Activated naive CD4-positive, alpha-beta T cell treated with anti-CD3 and anti-CD28 coated beads, Interleukin-2, amount 50 U/mL, for 16 hours (primary cell): ENCODE measurements at places on chromosomes 16 and 17.
A peak's percentile ranks its signal among the peaks of the same experiment; 100 is the strongest.

DNA sequence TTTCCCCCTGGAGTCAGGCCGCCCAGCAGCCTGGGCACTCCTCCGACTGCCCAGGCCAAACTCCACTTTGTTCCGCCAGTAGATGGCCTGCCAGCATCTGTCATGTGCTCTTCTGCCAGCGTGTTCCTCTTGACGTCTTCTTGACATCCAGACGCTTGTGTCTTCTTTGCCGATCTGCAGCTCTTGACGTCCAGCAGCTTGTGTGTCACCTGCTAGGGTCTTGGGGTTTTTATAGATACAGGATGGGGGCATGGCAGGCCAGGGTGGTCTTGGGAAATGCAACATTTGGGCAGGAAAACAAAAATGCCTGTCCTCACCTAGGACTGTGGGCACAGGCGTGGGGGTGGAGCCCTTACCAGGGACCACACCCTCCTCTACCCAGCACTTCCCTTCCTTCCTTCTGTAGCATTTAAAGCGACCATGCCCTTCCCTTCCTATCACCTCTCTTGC, 88.7 kb downstream of the BMERB1 start:
- DNase-seq, result no peak

DNA sequence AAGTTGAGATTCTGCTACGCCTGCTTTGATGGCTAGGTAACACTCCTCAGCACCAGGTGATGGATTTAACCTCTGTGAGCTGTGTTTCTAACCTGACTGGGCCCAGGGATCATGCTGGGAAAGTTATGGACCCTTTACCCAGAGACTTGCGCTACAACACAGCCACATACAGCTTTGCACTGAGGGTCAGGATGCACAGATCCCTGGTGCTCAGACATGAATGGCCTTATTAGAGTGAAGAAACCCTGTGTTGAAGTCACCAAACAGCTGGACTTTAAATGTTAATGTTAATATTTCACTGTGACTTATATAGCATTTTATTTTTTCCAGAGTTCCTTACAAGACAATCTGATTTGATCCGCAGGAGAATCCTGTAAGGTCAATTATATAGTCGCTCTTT, 114.3 kb downstream of the MSI2 start:
- DNase-seq, result no peak

DNA sequence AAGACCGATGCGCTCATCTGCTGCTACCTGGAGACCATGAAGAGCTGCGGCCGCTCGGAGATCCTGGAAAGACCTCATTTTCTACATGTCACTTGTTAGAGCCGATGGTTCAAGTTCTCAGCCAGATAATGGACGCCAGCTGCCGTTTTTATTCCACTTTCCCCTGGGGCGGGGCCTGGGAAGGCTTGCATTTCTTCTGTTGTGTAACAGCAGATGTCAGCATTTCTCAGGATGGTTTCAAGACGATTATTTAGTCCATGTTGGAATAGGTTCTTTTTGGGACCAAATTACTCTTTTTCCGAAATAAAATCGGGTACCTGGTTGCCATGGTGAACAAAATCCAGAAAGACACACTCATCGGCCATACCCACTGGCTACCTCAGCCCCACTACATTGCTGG, 1418.3 kb downstream of the CDH11 start:
- DNase-seq, result no peak

GRCh38 chr17:54680410-54680809, 220.2 kb upstream of the TOM1L1 start:
- DNase-seq, result no peak

- no peak for DNase-seq
Observed at GRCh38 chr17:45355087-45355486, 38.3 kb upstream of the MAP3K14 start.

- no peak for DNase-seq
Observed at GRCh38 chr17:65545705-65546523, 15.5 kb downstream of the AXIN2 start.

DNA sequence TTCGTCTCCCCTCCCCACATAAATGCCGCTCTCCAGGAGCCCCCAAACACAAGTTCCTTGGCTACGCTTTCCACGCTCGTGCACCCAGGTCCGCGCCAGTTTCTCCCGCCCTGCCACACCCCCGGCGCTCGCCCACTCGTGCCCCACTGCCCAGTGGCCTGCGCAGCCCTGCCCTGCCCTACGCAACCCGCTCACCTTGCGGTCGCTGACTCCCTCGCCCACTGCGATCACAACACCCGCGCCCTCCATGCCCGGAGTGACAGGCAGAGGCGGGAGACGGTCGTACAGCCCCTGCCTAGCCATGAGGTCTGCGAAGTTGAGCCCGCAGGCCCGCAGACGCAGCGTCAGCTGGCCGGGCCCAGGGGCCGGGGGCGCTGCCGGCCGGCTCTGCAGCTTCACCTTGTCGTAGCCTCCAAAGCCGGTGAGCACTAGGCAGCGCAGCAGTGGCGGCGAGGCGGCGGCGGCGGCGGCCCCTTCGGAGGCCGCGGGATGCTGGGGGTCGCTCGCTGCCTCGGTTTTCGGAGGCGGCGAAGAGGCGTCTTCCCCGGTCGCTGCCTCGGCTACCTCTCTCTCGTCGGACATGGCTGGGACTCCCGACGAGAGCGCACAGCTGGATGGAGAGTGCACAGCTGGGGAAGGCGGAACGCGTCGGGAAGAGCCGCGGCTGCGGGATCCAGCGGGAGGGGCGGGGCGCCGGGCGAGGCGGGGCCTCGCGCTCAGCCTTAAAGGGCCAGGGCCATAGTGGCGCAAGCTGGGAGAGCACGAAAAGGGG, at the start of gene VAT1:
Gene VAT1 (minus strand): TSS at position 645 of the 772 bp plus-strand sequence. CDS start 63 bp downstream, at position 582.
- peak; percentile 71 for DNase-seq

- DNase-seq, result no peak
Observed at GRCh38 chr16:55821210-55821609, 11.7 kb downstream of the CES1 start.

GRCh38 chr17:78381601-78382232, 3.3 kb downstream of the PGS1 start:
- peak; percentile 46 for DNase-seq

DNA sequence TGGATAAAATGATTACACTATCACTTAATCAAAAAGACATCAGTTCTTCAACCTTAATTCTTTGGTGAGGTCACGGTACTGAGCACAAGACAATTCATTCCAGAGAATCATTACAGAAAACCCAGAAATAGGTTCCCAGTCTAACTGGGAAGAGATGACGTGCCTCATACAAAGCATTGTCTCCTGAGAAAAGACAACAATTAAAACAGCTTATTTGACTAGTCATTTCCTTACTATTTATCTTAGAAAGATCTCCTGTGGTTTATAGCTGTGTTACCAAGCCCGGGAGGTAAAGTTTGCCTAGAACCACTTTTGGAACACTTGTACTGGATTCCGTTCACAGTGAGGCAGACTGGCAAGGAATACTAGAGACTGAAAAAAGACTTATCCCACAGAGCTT, 5.1 kb downstream of the PHF12 start:
- no peak for DNase-seq

GRCh38 chr17:72843591-72843990, 248.9 kb downstream of the SLC39A11 start:
- no peak for DNase-seq

DNA sequence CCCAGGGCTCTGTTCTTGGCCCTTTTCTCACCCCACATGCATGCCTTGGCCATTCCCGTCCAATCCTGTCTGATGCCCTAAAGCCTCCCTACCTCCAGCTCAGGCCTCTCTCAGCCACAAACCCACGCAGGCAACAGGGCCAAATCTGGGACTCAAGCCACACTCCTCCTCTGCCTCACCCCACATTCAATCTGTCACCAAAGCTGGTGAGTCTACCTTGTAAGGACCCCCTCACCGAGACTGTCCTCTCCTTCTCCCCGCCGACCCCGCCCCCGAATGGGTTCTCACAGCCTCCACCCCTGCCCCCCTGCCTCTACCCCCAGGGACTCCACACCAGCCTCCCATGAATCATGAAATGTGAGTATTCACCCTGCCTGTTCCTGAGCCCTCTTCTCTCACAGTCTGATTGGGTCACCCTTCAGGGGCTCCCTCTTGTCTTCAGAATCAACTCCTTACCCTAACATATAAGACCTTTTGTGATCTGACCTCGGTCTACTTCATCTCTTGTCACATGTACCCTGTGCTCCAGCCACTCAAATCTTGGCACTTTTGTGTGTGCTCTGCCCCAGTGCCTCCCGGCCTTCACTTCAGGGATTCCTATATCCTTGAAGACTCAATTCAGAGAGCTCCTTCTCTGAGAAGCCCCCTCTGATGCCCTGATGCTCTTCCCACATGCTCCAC, 10.7 kb downstream of the EPOP start:
- no peak for DNase-seq

GRCh38 chr17:47660064-47660492, 10.4 kb downstream of the KPNB1 start:
- no peak for DNase-seq

DNA sequence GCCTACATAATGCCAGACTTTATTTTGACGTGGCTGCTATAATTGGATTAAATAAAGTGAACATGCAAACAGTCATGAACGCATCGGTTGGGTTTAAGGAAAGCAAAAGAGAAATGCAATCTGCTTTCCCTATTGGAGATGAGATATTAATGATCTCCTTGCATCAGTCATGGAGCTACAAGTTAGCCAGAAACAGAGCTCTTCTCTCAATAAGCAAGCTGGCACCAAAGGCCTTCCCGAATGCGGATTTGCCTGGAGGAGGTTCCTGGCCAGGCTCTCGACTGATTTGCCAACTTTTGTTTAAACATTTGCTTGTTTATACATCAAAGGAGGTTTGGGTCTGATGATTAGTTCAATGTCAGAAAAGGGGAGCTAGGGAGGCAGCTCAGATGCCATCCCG, 318.4 kb downstream of the XYLT1 start:
- DNase-seq, result no peak

- no peak for DNase-seq
Observed at GRCh38 chr17:56395787-56396186, 197.7 kb upstream of the NOG start.

DNA sequence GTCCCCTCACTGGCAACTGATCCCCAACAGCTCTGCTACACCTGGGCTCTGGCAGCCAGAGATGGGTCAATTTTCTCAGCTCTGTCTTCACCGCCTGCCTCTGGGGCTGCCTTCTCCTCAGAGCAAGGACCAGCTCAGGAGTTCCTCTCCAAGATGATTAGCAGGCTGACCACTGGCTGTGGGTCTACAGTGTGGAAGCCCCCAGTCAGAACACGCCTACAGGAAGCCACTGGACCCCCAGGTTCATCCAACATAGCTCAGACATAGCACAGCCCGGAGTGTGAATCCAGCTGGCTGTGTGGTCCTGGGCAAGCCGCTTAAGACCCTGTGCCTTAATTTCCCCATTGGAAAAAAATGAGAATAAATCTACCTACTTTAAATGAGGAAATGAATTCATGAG, 4.9 kb downstream of the DOK4 start:
- no peak for DNase-seq

- peak; percentile 49 for DNase-seq
Observed at GRCh38 chr16:88804552-88805339, 1.2 kb downstream of the CDT1 start.

DNA sequence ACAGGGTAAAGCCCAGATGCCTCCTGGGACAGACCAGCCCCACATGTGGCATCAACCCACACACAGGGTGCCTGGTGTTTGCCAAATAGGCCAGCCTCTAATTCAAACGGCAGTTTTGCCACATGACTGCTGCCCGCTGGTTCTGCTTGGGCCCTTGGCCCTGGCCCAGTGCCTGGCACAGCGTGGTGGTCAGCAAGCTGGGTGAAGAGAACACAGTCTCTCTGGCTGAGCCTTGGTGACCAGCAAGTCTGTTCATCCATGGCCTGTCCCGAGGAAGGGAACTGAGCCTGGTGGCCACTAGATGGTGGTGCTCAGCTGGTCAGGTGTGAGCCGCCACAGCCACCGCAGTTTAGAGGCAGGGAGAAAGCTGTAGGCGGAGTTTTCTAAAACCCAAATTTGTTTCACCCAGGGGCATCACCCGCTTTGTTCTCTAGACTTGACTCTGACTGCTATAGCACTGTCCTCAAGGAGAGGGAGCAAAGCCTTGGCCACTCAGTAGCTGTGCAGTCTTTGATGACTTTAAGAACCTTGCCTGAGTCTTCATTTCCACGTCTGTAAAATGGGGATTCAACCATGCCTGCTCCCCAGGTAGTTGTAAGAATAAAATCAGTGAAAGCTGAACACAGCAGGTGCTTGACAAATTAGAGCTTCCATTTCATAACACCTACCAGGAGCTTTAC, 4.7 kb upstream of the GFAP start:
- peak; percentile 58 for DNase-seq

DNA sequence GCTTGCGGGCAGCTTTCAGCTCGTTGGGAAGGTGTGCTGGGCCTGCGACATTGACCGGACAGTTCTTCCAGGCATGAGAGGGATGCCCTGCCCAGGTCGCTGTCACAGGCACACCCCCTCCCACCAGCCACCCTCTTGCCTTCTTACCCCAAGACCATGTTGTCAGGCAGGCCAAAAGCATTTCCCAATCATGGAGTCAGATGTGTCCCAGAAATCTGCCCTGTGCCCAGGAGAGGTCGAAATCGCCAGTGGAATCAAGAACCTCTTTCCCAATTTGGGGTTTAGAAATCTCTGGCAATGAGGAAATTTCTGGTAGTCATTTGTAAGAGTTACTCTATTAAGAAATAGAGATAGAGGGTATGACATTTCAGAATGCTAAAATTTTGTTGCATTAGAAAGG, 177.1 kb downstream of the RAB11FIP4 start:
- no peak for DNase-seq

DNA sequence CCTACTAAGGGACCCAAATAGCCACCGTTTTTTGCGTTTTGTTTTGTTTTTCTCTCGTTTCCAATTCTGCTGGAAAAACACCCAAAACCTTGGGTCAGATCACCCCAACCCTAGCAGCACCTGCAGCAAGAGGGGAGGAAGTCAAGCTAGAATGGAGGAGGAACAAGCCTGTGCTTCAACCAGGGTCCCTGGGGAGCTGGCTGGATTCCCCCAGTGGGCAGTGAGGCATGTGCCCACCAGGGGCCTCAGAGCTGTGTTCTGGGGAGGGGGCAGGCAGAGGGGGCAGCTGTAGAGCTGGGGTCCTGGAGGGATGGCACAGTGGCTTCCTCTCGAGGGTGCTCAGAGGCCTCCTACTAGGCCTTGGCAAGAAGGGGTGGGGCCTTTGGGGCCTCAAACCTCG, 6.5 kb downstream of the CD79B start:
- no peak for DNase-seq

GRCh38 chr17:51510940-51511339, 250.6 kb downstream of the UTP18 start:
- no peak for DNase-seq

- DNase-seq, result no peak
Observed at GRCh38 chr16:83960521-83961249, 7.4 kb upstream of the NECAB2 start.

DNA sequence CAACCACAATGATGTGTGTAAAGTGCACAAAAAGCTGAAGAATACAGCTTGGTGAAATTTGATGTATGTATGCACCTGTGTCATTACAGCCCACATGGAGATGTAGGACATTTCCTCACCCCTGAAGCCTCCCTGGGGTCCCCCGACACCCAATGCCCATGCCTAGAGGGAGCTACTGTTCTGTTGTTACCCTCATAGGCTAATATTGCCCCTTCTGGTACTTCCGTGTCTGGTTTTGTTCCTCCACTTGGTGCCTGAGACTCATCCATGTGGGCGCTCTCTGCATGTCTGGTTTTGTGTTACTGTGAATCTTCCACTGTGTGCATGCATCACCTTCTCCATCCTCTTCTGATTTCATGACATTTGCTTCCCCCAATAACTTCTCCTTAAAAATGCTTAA, 18.6 kb downstream of the TNFRSF13B start:
- DNase-seq, result no peak
